ENCODE measurements at places on chromosomes 5 and 9.

GRCh38 chr9:115341426-115341825 lies 223.5 kb upstream of the TNC start:
- no peak overlapping the region for H3K27ac ChIP-seq
- no peaks in the 10 kb centered on the region for H3K36me3 ChIP-seq
- H3K4me1 ChIP-seq, result no peaks in the 10 kb centered on the region
- H3K4me3 ChIP-seq, result no peak overlapping the region
- no peaks in the 10 kb centered on the region for H3K27me3 ChIP-seq

DNA sequence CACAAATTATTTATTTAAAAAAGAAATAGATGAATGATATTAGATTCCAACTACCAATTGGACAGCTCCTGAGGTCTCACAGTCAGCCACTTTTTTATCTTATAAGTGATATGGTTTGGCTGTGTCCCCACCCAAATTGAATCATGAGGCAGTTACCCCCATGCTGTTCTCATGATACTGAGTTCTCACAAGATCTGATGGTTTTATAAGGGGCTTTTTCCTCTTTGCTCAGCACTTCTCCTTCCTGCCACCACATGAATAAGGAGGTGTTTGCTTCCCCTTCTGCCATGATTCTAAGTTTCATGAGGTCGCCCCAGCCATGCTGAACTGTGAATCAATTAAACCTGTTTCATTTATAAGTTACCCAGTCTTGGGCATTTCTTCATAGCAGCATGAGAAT lies 12.9 kb downstream of the NLN start:
- H3K27me3 ChIP-seq, result no peaks in the 10 kb centered on the region
- DNase-seq, result no peak
- H3K4me1 ChIP-seq, result no peaks in the 10 kb centered on the region
- H3K27ac ChIP-seq, result no peak overlapping the region
- H3K36me3 ChIP-seq, result no peaks in the 10 kb centered on the region

- H3K4me3 ChIP-seq, result no peak overlapping the region
- H3K4me1 ChIP-seq, result no peaks in the 10 kb centered on the region
- H3K27me3 ChIP-seq, result no peaks in the 10 kb centered on the region
- H3K27ac ChIP-seq, result no peak overlapping the region
- no peaks in the 10 kb centered on the region for H3K36me3 ChIP-seq
- DNase-seq, result no peak
These were observed 135.6 kb downstream of the ZNF354C start for GRCh38 chr5:179195561-179196404.

DNA sequence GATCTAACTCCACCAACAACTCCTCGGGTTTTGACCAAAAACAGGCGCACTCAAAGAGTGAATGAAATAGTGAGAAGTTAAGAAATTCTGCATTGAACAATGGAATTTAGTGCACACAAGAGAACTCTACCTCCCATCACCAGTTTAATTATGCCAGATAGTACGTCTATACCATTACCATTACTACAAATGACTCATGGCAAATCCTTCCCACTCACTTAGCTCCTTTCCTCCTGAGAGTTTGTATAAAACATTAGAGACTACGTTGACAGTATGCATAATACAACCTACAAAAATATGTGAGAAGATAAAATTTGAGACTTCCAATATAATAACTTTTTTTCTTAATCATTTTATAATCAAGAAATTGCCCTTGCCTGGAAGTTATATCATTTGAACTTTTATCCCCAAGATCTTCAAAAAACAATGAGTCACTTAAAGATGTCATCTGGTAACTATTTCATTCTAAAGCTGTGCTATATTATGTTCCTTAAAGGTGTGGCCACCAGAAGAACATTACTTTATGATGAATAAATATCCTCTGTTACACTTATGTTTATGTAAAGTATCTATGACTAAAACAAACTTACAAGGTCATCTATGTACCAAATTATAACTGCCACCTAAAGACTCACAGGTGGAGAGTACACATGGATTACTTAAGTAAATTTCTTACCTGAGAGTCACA lies 297.9 kb upstream of the PTGER4 start:
- H3K4me1 ChIP-seq, result no peaks in the 10 kb centered on the region
- no peak overlapping the region for H3K4me3 ChIP-seq
- H3K36me3 ChIP-seq, result no peaks in the 10 kb centered on the region
- no peaks in the 10 kb centered on the region for H3K27me3 ChIP-seq
- H3K27ac ChIP-seq, result no peak overlapping the region

DNA sequence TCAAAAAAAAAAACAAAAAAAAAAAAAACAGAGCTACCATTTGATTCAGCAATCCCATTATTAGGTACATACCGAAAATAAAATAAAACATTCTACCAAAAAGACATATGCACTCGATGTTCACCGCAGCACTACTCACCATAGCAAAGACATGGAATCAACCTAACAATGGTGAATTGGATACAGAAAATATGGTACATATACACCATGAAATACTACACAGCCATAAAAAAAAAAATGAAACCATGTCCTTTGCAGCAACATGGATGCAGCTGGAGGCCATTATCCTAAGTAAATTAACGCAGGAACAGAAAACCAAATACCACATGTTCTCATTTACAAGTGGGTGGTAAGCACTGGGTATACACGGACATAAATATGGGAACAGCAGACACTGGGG lies 21.3 kb downstream of the MRPS27 start:
- no peaks in the 10 kb centered on the region for H3K4me1 ChIP-seq
- DNase-seq, result no peak
- H3K27me3 ChIP-seq, result no peaks in the 10 kb centered on the region
- no peak overlapping the region for H3K27ac ChIP-seq

DNA sequence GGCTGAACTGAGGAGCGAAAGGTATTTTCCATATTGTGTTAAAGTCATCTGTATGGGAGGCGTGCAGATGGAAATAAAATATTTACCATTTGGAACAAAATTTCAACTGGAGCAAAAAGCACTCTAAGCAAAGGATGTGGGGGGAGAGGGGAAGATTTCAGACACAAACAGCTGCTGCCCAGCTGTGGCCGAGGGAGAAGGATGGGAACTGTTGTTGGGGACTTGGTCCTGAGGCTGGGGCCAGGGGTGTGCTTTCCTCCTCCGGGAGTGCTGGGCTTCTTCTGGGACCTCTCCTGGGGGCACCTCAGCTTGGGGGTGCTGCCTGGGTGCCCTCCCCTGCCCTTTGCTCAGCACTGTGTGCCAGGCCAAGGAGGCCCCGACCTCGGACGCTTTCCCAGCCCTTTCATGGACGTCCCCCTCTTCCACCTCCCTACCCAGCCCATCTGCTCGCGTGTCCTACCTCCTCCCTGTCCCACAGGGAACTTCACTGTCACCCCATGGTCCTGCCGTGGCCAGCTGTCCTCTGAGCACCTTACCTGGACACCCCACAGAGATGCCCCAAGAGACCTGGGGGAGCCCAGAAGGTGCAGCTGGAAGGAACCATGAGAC lies 101.9 kb upstream of the COL5A1 start:
- H3K4me3 ChIP-seq, result no peak overlapping the region
- H3K27me3 ChIP-seq, result no peaks in the 10 kb centered on the region
- no peaks in the 10 kb centered on the region for H3K36me3 ChIP-seq
- DNase-seq, result no peak

GRCh38 chr5:28421141-28421540 lies 1382.8 kb upstream of the CDH9 start:
- no peaks in the 10 kb centered on the region for H3K27me3 ChIP-seq
- H3K27ac ChIP-seq, result no peak overlapping the region
- DNase-seq, result no peak
- no peak overlapping the region for H3K4me3 ChIP-seq
- H3K36me3 ChIP-seq, result no peaks in the 10 kb centered on the region
- no peaks in the 10 kb centered on the region for H3K4me1 ChIP-seq

- DNase-seq, result no peak
- peaks cover 9% of the 10 kb centered on the region for H3K4me1 ChIP-seq
- no peaks in the 10 kb centered on the region for H3K27me3 ChIP-seq
- H3K36me3 ChIP-seq, result no peaks in the 10 kb centered on the region
- no peak overlapping the region for H3K27ac ChIP-seq
- H3K4me3 ChIP-seq, result no peak overlapping the region
These were observed 212.4 kb downstream of the MAPKAP1 start for GRCh38 chr9:125494653-125494915.

DNA sequence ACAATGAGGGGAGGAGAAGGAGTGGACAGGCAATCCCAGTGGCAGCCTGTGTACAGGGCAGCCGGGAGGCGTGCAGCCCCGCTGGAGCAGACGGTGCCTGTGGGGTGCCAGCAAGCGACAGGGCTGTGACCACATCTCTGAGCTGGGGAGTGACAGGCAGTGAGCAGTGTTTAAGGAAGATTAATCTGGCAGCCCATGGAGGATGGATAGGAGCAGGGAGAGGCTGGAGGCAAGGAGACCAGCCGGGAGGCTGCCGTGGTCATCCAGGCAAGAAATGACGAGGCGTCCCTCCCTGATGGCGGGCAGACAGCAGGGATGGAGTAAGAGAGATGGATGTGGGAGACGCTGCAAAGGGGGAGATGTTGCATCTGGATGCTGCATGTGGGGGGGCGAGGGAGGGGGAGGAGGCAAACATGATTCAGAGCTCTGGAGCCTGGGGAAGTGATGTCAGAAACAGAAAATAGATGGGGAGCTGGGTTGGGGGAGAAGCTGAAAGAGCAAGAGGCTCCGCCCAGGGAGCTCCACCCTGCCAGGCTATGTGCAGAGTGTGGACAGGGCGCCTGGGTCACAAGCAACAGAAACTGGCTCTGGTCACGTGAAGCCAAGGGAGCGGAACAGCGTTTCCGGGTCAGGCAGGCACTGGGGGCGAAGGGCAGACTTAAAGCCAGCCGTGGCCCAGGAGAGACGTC lies 12.6 kb downstream of the UNC5A start:
- no peaks in the 10 kb centered on the region for H3K36me3 ChIP-seq
- no peaks in the 10 kb centered on the region for H3K4me1 ChIP-seq
- H3K27me3 ChIP-seq, result no peaks in the 10 kb centered on the region
- no peak overlapping the region for H3K27ac ChIP-seq
- DNase-seq, result no peak

GRCh38 chr5:57662991-57663390 lies 180.4 kb upstream of the ACTBL2 start:
- H3K36me3 ChIP-seq, result no peaks in the 10 kb centered on the region
- H3K4me3 ChIP-seq, result no peak overlapping the region
- H3K27me3 ChIP-seq, result no peaks in the 10 kb centered on the region
- no peak for DNase-seq

DNA sequence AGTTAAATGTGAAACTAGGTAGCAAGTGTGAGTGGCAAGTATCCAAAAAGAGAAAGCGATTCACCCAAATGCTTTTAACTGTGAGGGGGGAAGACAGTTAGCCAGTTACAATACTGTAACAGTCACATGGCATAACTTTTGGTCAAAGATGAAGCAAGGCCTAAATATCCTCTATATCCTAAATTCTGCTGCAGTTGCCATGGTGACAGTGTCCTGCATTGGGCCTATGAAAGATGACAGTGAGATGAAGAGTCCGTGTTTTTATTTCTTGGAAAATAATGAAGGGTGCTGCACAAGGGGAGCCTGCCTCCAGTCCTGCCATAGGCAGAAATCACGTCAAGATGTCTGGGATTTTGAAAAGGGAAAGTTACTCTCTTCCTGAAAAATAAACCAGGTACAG lies 534.6 kb downstream of the NTRK2 start:
- no peaks in the 10 kb centered on the region for H3K27me3 ChIP-seq
- no peaks in the 10 kb centered on the region for H3K4me1 ChIP-seq
- H3K27ac ChIP-seq, result no peak overlapping the region
- no peak overlapping the region for H3K4me3 ChIP-seq
- H3K36me3 ChIP-seq, result no peaks in the 10 kb centered on the region
- DNase-seq, result no peak

- H3K4me1 ChIP-seq, result no peaks in the 10 kb centered on the region
- H3K4me3 ChIP-seq, result no peak overlapping the region
- H3K27ac ChIP-seq, result no peak overlapping the region
- no peaks in the 10 kb centered on the region for H3K27me3 ChIP-seq
- no peak for DNase-seq
- no peaks in the 10 kb centered on the region for H3K36me3 ChIP-seq
These were observed 63.5 kb downstream of the EFNA5 start for GRCh38 chr5:107607196-107607595.

- peak; percentile 34 for DNase-seq
- no peaks in the 10 kb centered on the region for H3K4me1 ChIP-seq
- H3K36me3 ChIP-seq, result no peaks in the 10 kb centered on the region
- H3K4me3 ChIP-seq, result no peak overlapping the region
These were observed 63.3 kb upstream of the SLCO6A1 start for GRCh38 chr5:102561894-102562760.

- no peaks in the 10 kb centered on the region for H3K27me3 ChIP-seq
- no peaks in the 10 kb centered on the region for H3K4me1 ChIP-seq
- no peak for DNase-seq
- H3K27ac ChIP-seq, result no peak overlapping the region
These were observed 48.3 kb upstream of the EXOC3 start for GRCh38 chr5:394671-395155.

DNA sequence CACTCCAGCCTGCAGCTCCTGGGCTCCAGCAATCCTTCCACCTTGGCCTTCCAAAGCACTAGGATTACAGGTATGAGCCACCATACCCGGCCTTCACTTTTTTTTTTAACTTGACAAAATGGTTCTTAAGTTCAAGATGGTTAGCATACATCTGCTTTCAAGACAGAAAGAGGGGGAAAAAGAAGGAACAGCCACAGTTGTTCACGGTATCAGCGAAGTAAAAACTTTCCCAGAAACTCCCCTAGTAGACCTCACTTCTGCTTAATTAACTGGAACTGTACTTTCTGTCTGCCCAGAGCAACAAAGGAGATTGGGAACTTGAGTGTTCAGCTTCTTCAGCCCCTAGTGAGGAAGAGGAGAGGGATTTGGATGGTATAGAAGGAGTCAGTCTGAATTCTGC lies 116.7 kb downstream of the UGCG start:
- no peak for DNase-seq
- no peaks in the 10 kb centered on the region for H3K27me3 ChIP-seq
- peaks cover 4% of the 10 kb centered on the region for H3K4me1 ChIP-seq
- H3K36me3 ChIP-seq, result no peaks in the 10 kb centered on the region

GRCh38 chr5:41869151-41869723 lies 988 bp downstream of the OXCT1 start:
- H3K36me3 ChIP-seq, result no peaks in the 10 kb centered on the region
- DNase-seq, result no peak
- H3K27ac ChIP-seq, result peak overlapping the region; percentile 49
- H3K4me1 ChIP-seq, result peaks cover 4% of the 10 kb centered on the region

DNA sequence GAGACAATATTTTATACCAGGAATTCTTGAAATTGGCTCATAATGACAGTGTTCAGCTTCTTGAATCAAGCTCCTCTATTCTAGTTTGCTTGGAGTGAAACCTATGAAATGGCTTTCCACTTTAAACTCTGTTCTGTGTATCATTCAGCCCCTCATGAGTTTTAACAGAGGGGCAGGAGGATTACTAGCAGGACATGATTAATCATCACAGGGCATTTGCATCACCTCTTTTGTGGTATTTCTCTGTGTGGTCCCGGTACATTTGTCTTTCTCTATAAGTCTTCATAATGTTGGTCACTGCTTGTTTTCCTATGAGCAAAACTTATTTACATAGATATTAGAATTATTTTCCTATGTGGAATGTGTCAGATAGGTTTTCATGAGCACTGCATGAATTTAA lies 21.2 kb downstream of the CAST start:
- H3K27me3 ChIP-seq, result no peaks in the 10 kb centered on the region
- no peaks in the 10 kb centered on the region for H3K36me3 ChIP-seq
- no peak overlapping the region for H3K27ac ChIP-seq
- DNase-seq, result no peak
- H3K4me1 ChIP-seq, result no peaks in the 10 kb centered on the region

Data from pancreas (tissue), 10 donors.